Muscle of arm (tissue), 14 donors: ENCODE measurements at places on chromosomes 1 and 21. TPM values are rescaled to one million over a fixed set of nuclear protein-coding genes. Genes with fewer than 3 reads are reported as not detected.

AMIGO1 gene
- 4.1 TPM for polyA plus RNA-seq

OR2T4 gene
- polyA plus RNA-seq = not detected

SH2D1B gene
- polyA plus RNA-seq = 0.70 TPM

SPATA46 gene
- not detected for polyA plus RNA-seq

DMRTA2 gene
- polyA plus RNA-seq = 0.11 TPM

ANGPTL1 gene
- 67.1 TPM for polyA plus RNA-seq

PADI1 gene
- 0.76 TPM for polyA plus RNA-seq

USF1 gene
- polyA plus RNA-seq = 42.0 TPM

- peak; percentile 57 for DNase-seq
Observed at GRCh38 chr21:31198575-31198974, 145.5 kb downstream of the TIAM1 start.

- DNase-seq = no peak
Observed at GRCh38 chr1:167209044-167209443, 11.6 kb upstream of the POU2F1 start.

DNA sequence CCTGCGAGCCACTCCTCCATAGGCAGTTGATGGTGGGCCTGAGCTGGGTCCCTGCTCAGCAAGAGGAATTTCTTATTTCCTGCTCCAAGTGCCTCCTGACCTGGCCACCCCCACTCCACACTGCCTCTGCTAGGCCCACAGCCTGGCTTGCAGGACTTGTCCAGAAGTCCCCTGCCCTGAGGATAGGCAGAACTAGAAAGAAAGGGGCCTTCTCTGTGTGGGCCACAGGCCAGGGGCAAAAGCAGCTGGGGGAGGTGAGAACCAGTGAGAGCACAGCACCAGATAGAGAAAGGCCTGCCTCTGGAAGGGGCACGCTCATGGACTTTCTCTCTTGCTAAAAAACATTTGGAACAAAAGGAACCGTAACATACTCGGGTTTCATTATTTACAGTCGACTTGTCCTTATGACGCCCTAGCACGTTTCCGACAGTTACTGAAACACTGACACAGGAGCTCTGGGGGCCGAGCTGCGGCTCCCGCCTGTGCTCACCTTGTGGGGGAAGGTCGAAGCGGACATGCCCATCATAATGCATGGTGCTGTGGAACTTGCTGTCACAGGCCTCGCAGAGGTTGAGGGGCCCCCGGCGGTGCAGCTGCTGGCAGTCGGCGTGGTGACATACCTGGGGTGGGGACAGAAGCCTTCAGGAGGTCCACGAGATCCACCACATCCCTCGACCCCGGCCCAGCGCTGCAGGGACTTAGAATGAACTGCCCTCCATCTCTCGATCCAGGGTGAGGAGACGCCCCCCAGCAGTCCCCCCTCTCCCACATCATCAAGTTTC is 11.3 kb upstream of the TNFRSF25 start:
- DNase-seq = no peak

GRCh38 chr21:44427241-44428120 is 27.8 kb upstream of the LRRC3 start:
- no peak for DNase-seq

GRCh38 chr1:99685516-99686180 is 39.7 kb downstream of the PALMD start:
- peak; percentile 72 for DNase-seq

GRCh38 chr1:81730881-81731280 is 69.9 kb upstream of the ADGRL2 start:
- no peak for DNase-seq

DNA sequence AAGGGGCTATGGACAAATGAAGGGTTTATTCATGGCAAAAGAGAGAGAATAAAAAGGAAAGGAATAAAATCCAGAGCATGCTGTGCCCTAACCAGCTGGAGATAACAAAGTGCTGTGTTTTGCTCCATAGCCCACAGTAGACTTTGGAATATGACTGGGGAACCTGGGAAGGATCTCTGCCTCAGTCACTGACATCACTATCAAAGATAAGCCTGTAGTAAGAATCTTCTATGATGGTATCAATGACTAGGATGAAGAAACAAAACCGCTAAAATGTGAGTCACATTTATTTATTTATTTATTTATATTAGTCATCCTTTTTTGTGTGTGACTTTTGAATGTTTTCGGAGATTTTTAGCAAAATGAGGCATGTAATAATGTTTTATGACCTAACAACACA is 56.3 kb downstream of the NVL start:
- no peak for DNase-seq

GRCh38 chr1:118155106-118155505 is 29.9 kb downstream of the SPAG17 start:
- DNase-seq = no peak

DNA sequence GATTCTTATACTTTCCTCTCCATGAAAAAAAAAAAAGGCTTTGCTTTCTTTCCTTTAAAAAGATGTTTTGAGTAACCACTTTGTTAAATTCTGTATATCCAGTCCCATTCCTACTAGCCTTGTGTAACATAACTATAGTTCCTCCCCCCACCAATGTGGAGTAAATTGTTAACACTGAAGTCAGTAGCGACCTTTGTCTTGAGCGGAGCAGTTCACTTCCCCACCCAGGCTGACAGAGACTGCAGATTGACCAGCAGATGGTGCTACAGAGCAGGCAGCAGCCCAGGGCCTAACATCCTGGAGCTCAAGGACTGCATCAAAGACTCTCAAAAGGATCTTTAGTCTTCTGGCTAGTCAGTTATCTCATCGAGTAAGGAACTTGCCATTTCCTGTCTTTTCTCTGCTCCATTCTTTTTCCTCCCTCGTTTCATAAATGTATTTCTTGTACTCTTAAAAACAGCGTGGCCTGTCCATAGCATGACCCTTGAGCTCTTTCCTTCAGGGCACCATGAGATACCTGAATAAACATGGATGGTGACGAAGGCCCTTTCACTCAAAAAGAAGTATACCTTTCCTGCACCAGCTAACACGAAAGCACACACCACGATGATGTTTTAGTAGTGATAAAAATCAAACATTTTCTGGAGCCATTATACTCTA is 503.5 kb upstream of the PKN2 start:
- DNase-seq = peak; percentile 85
